ENCODE measurements at places on chromosomes 3 and 15. TPM values are rescaled to one million over a fixed set of nuclear protein-coding genes. Genes with fewer than 3 reads are reported as not detected.

DNA sequence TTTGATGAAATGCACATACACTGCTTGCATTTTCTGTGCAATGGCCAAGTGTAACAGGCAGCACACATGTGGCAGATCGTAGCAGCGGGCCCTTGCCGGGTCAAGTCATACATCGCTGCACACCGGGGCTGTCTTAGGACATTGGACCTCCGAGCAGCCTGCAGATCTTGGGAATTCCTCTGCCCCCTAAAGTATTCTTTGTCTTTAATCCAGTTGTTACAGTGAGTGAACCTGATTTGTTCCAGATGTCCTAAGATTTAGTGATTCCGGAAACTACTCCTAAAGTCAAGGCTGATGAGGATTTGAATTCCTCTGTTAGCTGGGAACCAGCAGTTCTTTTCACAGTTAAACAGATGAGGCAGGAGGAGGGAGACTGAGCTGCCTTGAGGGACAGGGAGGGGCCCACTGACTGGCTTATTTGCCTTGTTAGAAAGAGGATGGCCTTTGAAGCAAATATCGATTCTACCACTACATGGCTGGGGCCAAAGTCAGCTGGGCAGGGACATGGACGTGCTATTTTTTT is 190.7 kb upstream of the CTDSPL start:
- DNase-seq: peak; percentile 83

- DNase-seq: peak; percentile 75
These were observed 402.6 kb downstream of the CNTN6 start for GRCh38 chr3:1495466-1495865.

DNA sequence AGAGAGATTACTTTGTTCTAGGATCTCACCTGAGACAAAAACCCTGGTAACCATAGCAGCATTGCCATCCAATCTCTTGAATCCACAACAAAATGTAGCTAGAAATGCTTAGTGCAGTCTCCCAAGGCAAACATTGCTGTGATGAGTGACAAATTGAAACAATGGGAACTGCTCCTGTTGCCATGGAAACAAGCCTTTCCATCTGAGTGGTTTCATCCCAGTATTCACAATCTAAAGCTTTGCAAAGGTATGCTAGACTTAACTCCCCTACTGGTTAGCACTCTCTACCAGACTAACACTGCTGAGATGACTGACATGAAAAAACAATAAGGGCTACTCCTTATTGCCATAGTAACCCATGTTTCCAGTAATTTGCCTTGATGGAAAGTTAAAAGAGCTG is 172.6 kb upstream of the CNTN3 start:
- no peak for DNase-seq

DNA sequence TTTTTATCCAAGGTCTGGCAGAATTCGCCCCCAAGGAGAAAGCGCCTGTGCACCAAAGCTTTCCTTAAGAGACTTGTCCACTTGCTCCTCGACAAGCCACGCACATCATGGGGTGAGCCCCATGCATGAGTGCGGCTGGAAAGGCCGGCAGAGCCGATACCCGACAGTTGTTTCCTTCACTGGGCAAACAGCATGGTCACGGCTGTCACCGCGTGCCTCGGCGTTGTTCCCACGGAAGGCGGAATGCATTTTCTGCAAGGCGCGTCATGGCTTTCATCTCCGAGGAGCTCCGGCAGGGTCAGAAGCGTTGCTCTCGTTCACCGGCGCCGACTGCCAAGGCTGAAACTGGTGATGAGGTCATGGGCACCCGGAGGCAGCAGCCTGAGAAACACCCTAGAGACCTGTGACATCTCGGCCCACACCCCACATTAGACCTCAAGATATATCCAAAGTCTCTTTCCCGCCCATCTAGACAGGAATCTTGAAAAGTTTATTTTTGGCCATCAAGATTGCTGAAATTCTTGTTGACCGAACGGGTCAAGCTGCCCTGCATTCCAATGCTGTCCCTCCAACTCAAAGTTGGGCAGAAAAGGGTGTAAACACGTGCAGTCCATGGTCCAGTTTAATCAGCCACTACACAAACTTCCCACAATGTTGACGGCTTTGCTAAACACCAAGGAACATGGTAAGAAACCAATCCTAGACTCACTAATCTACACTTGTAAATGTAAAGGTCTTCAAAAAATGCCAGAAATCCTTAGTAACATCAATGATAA is 604 bp upstream of the TJP1 start:
- peak; percentile 86 for DNase-seq

DNA sequence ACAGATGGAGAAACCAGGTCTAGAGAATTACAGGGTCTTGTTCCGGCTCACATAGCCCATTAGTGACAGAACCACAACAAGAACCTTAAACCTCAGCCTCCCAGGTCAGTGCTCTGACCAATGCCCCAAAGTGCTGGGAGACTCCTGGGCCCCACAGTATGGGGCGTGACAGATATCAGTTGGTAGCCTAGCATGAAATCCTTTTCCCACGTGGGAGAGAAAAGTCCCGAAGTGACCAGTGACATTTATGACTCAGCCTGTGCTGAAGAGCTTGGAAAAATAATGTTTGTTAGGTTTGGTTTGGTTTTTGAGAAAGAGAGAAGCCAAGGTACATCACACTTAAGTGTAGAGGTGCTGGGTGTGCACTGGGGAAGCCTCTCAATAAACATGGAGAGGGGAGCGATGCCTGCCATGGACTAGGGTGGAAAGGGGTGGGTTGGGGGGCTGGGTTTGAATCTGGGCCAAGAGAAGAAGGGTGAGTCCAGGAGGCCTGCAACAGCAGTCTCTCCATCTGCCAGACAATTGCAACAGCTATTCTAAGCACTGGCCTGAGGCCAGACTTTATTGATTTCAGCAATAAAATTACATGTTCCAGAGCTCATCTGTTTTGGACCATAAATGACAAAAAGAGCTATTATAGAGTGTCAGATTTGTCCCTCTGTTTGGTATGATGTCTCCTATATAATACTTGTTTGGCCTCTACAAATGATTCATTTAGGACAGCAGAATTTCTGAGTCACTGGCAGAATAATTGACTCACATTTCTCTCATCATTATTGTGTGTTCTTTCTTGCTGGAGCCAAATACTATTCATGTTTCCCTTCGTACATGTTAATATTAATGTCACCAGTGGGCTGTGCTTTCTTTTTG is 43.4 kb downstream of the C2CD4A start:
- DNase-seq: peak; percentile 35

GRCh38 chr15:60551147-60551780 is 72.3 kb upstream of the ICE2 start:
- DNase-seq: no peak

DNA sequence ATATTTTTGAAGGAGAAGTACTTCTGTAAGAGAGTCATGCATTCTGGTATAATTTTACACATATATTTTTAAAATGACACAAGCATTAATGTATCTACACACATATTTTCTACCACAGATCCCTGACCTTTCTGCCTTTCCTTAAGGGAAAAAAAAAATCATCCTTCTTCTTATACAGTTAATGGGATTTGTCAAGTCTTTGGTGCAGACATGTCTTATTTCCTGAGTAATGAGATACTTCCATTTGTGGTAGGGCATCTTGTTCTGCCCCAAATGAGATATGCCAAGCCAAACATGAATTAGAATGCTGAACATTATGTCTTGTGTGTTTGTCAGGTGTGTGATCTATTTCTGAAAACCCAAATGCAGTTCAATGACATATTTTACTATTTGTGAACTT is 329.9 kb downstream of the RBMS3 start:
- DNase-seq: no peak

DNA sequence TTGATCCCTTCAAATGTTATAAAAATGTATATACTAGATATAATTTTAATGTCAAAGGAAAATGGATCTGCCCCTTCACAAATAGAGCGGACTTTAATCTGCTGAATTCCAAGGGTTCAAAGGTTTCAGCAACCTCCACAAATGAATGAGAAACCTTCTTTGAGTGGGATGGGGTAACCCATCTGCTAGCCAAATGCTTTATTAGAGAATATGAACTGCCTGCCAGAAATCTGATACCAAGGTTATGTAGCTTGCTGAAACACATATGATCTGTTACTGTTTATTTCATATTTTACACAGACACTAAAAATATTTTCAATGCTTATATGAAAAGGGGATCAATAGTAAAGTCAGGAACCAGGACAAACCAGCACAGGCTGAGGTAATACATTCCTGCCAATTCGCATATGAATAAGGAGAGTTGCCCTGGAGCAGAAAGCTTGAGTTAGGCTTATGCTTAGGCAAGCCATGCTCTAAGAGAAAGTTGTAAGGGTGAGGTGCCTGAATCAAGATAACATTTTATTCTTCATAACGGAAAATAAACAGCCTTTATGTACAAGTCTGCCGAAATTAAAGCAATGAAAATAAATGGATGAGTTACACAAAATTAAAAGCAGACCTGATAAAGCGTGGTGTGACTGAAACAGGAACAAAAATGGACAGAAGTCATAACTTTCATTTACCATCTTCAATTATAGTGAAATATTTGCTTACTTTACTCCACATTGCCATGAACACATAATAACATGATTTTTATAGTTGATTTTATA is 26.5 kb downstream of the PLOD2 start:
- DNase-seq: no peak

The CYP8B1 gene
- 2.6 TPM for total RNA-seq

The ACAD11 gene
- 29.4 TPM for total RNA-seq

DNA sequence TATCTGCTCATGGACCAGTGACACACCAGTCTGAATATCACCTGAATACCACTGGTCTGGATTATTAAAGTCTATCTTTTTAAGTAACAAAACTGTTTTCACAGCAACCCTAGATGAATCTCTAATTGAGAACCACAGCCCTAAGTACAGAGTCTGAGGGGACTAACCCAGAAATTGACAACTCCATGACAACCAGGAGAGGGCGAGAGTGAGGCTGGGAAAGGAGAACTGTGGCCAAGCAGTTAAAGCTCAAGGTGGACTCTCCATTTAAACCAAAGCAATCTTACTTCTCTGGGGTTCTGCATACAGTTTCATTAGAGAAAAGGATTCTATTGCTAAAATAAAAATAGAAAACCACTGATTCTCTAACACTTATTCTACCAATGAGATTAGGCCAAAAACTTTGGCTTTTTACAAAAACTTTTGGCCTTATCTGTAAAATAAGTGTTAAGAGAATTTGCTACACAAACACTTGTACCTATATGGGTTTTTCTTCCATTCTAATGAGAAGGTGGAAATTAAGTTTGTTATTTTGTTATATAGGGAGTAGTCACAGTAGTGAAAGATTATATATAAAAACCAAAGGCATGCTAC is 11.4 kb downstream of the NEK10 start:
- peak; percentile 50 for DNase-seq

DNA sequence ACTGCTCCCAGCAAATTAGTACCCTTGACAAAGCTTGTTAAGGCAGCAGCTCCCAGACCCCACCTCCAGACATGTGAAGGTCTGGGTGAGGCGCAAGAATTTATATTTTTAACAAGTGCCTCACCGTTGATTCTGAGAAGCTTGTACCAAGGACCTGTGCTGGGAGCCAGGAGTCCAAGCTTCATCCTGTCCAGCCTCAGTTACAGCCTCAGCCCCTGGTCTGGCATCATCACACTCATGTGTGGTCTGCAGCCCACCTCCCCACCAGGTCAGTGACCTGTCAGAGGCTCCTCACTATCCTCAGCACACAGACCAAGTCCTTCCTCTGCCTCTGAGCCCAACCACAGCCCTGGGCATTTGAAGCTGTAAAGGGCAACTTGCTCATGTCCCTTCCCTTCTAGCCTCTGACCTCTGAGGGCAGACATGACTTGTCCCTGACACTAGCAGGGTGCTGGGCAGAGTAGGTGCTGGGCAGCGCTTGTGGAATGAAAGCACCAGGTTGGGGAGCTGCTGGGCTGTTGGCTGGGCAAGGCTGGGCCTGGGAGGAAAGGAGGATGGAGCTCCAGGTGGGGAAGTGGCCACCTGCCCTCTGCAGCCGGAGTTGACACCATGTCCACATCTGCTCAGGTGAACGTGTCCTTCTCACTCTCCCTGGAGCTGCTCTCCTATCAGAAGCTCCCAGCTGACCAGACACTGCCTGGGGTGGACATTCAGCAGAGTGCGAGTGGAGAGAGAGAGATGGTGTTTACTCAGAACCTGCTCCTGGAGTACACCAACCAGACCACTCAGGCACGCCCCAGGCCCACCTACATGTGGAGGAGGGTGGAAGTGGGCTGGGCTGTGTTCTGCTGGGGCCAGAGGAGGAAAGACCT is 16.9 kb downstream of the ACAA1 start:
- DNase-seq: no peak

The KCNAB1 gene
- 0.72 TPM for total RNA-seq

DNA sequence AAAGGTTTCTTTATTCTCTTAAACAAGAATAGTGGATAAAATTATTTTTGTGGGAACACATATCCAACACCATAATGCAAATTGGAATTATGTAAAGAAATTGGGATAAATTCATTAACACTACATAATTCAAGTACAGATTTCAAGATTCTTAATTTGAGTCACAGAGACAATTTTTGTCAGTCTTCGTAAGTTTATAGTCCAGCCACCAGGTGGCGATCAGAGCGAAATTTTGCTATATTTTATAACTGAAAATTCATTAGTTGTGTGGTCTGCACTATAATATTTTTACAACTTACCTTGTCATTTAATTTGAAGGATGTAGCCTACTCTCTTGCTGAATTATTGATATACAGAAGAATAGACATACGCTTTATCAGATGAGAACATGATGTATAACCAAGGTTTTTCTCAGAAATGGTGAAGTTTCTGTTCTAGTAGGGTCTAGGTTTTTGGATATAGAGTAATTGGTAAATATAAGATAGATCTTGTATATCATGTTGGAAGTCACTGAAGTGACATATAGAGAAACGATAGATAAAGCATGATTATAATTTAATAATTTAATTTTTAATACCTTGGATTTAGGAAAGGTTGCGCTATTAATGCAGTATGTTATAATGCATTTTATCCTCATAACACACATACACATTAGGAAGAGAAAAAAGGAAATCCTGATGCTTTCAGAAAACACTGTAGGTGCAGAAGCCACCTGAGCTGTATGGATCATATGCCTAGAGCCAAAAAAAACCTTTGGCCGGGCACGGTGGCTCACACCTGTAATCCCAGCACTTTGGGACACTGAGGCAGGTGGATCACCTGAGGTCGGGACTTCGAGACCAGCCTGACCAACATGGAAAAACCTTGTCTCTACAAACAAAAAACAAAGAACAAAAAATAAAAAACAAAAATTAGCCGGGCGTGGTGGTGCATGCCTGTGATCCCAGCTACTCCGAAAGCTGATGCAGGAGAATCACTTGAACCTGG is 31.7 kb downstream of the PLSCR4 start:
- peak; percentile 42 for DNase-seq
